LHCN-M2 (cell line): ENCODE measurements at places on chromosomes 3 and 15. TPM values are rescaled to one million over a fixed set of nuclear protein-coding genes. Genes with fewer than 3 reads are reported as not detected.

DNA sequence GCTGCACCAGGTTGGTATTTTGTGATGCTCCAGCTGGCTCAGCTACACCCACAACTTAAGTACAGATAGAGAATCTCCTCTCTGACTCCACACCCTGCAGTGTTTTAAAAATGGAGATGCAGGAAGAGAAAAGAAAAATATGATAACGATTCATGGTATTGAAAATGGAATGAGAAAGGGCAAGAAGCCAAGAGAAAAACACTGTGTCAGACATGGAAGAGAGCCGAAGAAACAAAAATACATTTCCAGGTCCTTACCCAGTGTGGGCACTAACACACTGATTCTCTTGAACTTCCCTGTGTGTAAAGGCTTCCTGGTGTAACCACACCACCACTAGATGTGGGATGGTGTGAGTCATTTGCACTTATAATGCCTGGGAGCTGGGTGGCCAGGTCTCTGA lies 93.1 kb downstream of the GMPS start:
- DNase-seq, result no peak

DNA sequence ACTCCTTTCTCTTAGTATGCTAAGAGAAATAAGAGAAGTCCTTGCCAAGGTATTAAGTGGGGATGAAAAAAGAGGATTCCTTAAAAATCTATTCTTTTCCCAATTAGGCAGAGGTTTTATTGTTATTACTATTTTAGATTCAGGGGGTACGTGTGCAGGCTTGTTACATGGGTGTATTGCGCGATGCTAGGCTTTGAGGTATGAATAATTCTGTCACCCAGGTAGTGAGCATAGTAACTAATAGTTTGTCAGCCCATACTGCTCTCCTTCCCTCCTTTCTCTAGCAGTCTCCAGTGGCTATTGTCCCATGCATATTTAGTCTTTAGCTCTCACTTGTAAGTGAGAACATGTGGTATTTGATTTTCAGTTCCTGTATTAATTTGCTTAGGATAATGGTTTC lies 83.9 kb downstream of the LEKR1 start:
- DNase-seq, result no peak

DNA sequence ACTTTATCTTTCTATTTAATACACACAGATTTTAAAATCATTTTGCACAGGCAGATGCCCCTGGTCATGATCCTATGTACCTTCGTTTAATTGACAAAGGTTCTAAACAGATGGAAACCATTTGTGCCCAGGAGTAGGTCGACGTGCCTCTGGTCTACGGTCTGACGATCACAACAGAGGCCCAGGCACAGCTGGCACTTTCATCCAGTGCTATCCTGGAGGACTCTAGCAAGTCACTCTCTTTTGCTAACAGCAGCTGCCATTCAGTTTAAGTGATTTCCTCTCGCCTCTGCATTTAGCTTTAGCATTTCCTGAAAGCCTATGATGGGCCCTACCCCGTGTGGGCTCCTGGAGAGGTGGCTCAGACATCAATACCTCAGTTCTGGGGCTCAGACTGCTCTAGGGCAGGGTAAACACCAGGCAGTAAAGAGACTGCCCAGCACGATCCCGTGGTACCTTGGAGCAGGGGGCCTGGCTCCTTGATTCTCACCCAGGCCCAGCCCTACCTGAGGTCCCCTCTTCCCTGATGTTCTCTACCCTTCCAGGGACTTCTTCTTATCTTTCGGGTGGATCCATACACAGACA lies 83.2 kb upstream of the SNRPA1 start:
- DNase-seq, result no peak

- DNase-seq, result peak; percentile 99
These were observed 161.6 kb upstream of the PDZRN3 start for GRCh38 chr3:73786321-73786807.

DNA sequence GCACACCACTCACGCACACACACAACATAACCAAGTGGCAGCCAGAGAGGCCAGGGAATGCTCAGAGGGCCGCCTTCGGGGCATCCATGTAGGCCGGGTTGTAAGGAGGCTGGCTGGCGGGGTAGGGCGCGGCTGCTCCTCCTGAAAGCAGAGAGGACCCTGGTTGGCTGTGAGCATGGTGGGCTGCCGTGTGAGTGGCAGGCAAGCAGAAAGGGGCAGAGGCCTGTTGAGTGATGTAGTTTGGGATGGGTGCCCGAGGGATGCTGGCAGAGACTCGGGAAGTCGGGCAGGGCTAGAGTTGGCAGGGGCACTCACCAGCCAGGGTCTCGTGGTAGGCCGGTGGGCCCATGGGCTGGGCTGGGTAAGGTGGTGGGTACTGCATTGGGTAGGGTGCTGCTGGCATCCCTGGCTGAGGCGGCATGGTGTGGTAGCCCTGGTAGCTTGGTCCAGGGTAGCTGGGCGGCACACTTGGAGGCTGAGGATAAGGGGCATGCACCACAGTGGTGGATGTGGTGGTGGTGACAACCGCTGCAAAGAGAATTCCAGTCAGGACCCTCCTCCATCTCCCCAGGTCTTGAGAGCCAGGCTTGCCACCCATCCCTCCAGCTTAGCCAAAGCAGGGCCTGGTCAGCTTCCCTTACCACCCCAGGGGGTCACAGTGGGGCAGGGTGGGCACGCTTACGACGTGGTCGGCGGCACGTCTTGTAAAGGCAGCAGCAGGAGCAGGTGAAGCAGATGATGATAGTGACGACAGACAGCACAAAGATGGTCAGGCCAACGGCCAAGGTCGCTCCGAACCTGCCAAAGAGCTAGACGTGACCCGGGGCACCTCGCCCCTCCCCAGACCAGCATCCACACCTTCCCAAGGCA lies 22.7 kb downstream of the ATRIP start:
- no peak for DNase-seq

- no peak for DNase-seq
These were observed 65.0 kb upstream of the RPL32 start for GRCh38 chr3:12906141-12906915.

DNA sequence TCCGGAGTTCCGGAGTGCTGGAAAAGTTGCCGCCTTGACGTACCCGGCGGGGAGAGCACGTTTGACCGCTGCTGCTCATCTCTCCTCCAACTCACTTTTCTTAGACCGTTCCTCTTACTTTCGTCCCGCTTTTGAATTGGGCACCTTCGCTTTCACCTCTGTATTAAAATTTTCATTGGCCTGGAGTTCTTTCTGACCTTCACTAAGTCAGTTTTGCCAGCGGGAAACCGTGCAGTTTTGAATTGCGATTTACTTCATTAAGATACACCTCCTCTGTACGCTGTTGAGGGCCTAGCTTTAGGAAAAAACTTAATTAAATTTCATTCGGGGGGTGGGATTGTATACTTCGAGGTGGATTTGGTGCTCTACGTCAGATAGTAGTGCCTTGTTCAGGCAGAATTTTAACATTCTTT lies 1.3 kb downstream of the GMPS start:
- DNase-seq, result no peak

- no peak for DNase-seq
These were observed 185.2 kb upstream of the CFAP20DC start for GRCh38 chr3:59234884-59235633.

- no peak for DNase-seq
These were observed 199.3 kb upstream of the LINGO1 start for GRCh38 chr15:77831986-77832385.

- DNase-seq, result no peak
These were observed 100.9 kb upstream of the MCTP2 start for GRCh38 chr15:94130504-94130903.

The SLC2A2 gene
- not detected in 2 replicates for total RNA-seq

DNA sequence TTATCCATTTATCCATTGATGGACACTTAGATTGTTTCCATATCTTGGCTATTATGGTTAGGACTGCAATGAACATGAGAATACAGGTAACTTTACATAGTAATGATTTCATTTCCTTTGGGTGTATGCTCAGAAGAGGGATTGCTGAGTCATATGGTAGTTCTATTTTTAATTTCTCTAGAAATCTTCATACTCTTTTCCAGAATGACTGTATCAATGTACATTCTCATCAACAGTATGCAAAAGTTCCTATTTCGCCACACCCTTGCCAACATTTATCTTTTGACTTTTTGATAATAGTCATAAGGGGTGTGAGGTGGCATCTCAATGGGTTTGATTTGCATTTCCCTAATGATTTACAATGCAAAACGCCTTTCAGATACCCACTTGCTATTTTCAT lies 6.2 kb upstream of the NIPA1 start:
- no peak for DNase-seq

GRCh38 chr3:13516760-13517135 lies 32.2 kb upstream of the FBLN2 start:
- no peak for DNase-seq

- peak; percentile 23 for DNase-seq
These were observed 26.9 kb upstream of the GOLGA8B start for GRCh38 chr15:34610354-34610753.

DNA sequence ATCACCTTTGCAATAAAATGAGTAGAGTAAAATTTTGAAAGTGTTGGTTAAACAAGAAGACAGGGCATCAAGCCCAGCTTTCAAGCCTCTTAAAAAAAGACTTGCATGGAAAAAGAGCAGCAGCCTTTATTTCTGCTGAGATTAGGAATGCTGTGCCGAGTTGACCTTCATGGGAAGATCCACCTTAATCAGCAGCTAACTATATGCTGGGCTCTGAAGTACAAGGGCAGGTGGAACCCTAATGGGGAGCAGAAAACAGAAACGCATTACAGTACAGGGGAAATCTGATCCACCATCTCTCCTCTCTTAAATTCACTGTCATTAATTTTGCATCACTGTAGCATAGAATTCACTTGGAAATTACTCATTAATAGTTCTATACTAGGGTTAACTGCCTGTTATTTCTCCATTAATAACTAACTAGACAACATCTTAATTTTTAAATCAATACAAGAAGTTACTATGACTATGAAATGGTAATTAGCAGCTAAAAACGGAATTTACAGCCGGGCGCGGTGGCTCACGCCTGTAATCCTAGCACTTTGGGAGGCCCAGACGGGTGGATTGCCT lies 133.6 kb downstream of the GHSR start:
- DNase-seq, result peak; percentile 4

The PLSCR4 gene
- 3.1 and 4.1 TPM in 2 replicates for total RNA-seq

DNA sequence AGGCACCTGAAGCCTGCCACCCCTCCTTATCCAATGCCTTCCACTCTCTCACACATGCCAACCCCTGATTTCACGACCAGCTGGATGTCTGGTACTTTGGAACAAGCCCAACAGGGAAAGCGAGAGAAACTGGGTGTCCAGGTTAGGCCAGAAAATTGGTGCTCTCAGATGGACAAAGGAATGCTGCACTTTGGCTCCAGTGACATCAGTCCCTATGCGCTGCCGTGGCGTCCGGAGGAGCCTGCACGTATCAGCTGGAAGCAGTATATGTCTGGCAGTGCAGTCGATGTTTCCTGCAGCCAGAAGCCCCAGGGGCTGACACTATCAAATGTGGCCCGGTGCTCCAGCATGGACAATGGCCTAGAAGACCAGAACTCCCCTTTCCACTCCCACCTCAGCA lies 45.2 kb downstream of the CDAN1 start:
- DNase-seq, result no peak

DNA sequence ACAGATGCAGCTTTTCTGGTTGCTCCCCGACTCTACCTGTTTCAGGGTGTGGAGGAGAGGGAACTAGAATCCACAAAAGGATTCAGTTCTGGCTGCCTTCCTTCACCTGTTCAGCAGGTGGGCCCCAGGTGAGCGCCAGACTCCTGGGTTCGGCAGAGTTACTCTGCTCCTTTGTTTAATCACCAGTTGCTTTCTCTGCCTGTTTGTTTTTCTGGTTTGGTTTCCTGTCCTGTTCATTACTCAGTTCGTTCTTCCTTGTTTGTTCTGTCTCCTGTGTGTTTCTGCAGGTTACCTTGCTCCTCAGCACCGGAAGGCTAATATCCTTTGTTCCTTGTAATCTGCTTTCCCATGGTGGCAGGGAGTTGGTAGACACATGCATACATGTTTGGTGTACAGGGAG lies 508.5 kb upstream of the ATP11B start:
- DNase-seq, result no peak

The PROK2 gene
- not detected in 2 replicates for total RNA-seq

The AQR gene
- total RNA-seq, result 29.7 and 32.4 TPM in 2 replicates

GRCh38 chr15:85615930-85616329 lies 178.8 kb downstream of the KLHL25 start:
- DNase-seq, result peak; percentile 58

The ZBED2 gene
- not detected in 2 replicates for total RNA-seq

DNA sequence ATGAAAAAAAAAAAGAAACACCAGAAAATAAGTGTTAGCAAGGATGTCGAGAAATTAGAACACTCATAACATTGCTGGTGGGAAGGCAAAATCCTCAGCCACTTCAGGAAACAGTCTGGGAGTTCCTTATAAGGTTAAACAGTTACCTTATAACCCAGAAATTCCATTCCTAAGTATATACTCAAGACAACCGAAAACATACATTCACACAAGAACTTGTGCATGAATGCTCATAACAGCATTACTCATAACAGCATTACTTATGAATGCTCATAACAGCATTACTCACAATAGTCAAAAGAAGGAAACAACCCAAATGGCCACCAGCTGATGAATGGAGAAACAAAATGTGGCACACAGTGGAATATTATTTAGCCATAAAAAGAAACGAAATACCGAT lies 34.8 kb upstream of the DCP1A start:
- DNase-seq, result peak; percentile 1

The SCAANT1 gene
- total RNA-seq, result not detected in 2 replicates

- DNase-seq, result no peak
These were observed 6.0 kb upstream of the TMEM87A start for GRCh38 chr15:42279234-42279723.

The FGF7 gene
- total RNA-seq, result 6.5 and 7.9 TPM in 2 replicates

The GPR171 gene
- total RNA-seq, result not detected in 2 replicates

DNA sequence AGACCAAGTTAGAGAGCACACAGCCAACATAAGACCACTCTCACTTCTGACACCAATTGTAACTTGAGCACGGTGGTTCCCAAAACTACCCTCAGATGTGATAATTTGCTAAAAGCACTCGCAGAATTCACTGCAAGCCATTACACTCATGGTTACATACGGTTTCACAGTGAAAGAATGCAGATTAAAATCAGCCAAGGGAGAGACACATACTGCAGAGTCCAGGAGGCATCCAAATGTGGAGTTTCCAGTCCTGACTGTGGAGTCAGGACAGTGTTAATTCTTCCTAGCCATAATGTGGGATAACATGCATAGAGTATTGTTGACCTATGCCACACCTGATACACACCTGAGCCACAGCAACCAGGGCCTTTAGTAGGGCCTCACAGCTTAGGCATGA lies 956.4 kb downstream of the NTRK3 start:
- DNase-seq, result no peak

GRCh38 chr15:57591822-57592367 lies at the start of gene MYZAP:
TSS of gene MYZAP (plus strand) at chr15:57591904. CDS start at chr15:57592035, 131 bp downstream.
- DNase-seq, result no peak

GRCh38 chr3:9552252-9552999 lies 1.2 kb downstream of the LHFPL4 start:
- DNase-seq, result peak; percentile 5

- DNase-seq, result peak; percentile 19
These were observed 295.9 kb downstream of the PTPRG start for GRCh38 chr3:61857297-61857696.

- DNase-seq, result no peak
These were observed 28.9 kb downstream of the RARB start for GRCh38 chr3:25456723-25457670.

- no peak for DNase-seq
These were observed 149.6 kb upstream of the TBL1XR1 start for GRCh38 chr3:177346878-177347277.
